NCI-H1048 (cell line): ENCODE measurements at places on chromosomes 3 and 15.
A peak's percentile ranks its signal among the peaks of the same experiment; 100 is the strongest.

- no peak for DNase-seq
Observed at GRCh38 chr15:101051291-101052030, 132.3 kb downstream of the LRRK1 start.

- no peak for DNase-seq
Observed at GRCh38 chr15:77852241-77853007, 219.7 kb upstream of the LINGO1 start.

GRCh38 chr3:54042259-54042823, 80.0 kb upstream of the CACNA2D3 start:
- no peak for DNase-seq

DNA sequence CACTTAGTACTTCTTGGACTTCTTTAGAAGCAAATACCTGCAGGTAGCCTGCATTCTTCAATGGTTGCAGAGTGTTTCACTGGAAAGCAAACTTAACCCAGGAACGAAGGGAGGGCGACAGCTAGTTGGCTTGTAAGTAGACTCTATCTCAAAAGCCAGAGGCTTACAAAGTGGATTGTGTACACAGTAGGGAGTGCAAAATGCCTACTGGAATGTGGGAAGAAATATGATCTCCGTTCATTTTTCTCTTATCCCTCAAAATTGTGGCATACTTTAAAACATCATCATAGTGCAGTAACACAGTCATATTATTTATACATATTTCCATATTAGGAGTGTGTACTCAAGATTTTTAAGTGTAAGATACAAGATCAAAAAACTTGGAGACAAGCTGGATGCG, 155.7 kb downstream of the LIPC start:
- DNase-seq = no peak

GRCh38 chr15:63487076-63487757, 17.2 kb upstream of the USP3 start:
- peak; percentile 61 for DNase-seq

DNA sequence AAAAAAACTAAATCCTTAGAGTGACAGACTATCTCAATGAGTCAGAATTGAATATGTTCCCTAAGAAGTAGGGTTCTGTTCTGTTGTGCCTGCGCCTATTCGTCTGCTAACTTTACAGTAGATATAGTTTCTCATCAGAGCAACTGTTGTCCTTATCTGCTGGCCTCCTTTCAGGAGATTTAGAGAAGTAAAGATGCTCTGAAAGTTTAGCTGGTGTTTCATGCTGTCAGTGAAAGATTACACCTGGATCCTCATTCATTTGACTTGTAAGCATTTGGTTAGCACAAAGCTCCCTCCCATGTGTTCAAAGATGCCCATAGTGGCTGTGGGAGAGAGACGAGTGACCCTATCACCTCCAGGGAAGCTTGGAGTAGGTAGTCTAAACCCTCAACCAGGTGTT, 35.0 kb downstream of the SUCNR1 start:
- no peak for DNase-seq

DNA sequence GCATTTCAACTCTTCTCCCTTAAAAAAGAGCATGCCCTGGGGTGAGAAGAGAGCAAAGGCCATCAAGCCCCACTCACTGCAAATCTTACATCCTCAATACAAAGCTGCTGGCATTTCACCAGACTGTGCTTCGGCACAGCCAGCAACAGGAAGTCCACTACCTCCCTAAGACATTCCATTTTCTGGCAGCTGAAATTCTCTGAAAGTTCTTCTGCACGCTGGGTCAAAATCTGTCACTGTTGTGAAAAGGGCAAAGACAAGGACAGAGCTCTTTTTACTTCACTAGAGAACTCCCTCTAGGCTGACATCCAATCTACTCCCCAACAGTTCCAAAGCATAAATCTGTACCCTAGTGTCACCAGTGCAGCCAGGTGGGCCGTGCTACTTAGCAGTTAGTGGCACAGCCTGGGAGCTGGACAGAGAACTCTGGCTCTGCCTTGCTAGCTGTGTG, 6.3 kb downstream of the MTMR10 start:
- no peak for DNase-seq

DNA sequence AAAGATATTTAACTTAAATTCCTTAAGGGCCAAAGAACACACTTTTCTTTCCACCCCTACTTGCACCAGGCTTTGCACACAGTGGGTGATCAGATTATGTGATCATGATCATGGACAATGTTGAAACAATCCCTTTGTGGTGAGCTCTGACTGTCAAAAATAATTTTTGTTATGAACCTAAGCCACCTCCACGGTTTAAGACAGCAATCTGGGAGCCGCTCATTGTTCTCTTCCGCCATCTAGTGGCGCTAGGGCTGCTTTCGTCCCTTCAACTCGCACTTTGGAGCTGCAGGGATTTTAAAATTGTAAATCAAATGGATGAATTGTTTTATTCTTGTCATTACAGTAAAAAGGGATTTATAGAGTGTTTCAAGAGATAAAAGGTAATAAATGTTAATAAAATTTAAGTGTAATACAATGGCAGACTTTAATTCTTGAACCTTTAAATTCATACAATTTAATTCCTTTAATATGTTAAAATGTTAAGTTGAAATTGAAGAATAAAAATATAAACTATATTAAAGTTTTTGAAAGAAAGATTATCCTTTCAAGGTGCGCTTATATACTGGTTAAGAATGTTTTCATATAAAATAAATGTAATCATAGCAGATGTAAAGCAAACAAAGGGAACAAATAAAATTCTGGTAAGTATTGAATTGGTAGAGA, 45.3 kb upstream of the ARL6 start:
- DNase-seq = peak; percentile 34

- DNase-seq = no peak
Observed at GRCh38 chr3:133540896-133541674, 32.4 kb upstream of the CDV3 start.

- no peak for DNase-seq
Observed at GRCh38 chr15:62035256-62035924, 24.9 kb downstream of the VPS13C start.

- no peak for DNase-seq
Observed at GRCh38 chr15:75203908-75204263, 2.2 kb downstream of the C15orf39 start.

- no peak for DNase-seq
Observed at GRCh38 chr3:190701096-190701532, 161.4 kb downstream of the GMNC start.

DNA sequence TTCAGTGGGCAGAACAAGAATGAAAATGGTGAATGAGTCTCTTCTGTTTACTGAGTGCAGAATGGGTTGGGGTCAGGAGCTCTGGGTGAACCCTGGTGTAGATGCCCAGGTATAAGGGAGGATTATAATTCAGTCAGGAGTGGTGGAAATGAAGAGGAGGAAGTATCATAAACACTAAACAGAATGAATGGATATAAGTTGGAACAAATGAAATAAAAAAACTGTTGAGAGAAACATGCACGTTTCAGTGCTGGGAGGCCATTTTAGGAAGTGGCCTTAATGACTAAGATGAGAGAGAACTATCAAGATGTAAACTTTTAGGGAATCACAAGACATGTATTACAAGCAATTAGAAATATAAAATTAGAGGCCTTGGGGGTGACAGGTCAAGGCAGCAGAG, 32.8 kb upstream of the LEKR1 start:
- no peak for DNase-seq

- no peak for DNase-seq
Observed at GRCh38 chr3:113259196-113259595, 47.8 kb downstream of the BOC start.

DNA sequence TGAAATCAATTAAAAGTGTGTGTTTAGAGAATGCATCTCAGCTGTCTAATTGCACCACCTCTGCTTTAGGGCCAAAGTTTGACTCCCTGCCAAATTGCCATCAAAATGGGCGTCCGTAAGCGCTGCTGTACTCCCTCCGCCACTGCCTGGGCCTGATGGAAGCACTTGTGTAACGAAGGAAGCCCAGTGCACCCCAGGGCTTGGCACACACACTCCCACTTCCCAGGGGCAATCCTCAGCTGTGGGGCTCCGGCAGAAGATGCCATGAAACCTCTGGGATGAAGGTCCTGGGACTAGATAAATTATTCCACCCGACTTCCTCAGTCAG, 137.8 kb downstream of the RORA start:
- DNase-seq = no peak

DNA sequence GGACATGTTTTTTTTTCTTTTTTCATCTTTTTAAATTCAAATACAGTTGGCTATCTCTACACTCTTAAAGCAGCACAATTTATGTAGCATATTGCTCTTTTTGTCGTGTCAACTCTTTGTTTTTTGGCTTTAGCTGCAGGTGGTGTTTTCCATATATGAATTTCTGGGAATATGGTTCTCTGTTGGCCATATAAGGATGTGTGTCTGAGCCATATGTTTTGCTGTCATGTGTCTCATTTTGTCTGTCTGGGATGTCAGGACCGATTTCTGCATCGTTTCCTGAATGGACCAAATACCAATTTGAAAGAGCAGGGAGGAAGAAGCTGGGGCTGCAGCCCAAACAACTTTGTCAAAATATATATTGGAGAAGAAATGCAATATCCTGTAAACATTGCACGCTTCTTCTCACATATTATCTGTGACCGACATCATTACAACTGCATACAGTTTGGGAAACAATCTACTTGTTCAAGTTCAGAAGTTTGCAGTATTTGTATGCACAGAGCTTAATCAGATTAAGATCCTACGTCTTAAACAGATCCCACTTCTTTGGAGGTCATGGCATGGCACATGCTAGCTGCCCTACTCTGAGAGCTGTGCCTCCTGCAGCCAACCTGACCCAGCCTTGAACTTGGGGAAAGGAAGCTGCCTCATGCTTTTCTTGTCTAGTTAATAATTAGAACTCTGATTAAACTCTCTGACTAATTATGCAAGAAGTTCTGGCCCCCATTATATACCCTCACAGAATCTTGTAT, 4.0 kb upstream of the SATB1 start:
- DNase-seq = no peak

- DNase-seq = no peak
Observed at GRCh38 chr15:73414876-73415275, 28.1 kb upstream of the REC114 start.

DNA sequence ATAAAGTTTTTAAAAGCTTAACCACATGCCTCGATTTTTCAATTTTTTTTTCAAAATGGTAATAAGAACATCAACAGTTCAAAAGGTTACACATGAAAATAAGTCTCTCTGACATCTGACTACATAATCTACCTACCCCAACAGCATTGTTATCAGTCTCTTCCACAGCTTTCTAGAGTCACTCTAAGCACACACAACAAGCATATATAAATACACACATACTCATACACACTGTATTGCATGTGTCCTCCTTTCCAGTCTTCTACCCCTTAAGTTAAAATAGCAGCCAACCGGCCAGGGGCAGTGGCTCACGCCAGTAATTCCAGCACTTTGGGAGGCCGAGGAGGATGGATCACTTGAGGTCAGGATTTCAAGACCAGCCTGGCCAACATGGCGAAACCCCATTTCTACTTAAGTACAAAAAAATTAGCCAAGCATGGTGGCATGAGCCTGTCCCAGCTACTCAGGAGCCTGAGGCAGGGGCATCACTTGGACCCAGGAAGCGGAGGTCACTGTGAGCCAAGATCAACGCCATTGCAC, 12.2 kb downstream of the TBL1XR1 start:
- DNase-seq = no peak
